ENCODE measurements at places on chromosomes 1 and 21.

DNA sequence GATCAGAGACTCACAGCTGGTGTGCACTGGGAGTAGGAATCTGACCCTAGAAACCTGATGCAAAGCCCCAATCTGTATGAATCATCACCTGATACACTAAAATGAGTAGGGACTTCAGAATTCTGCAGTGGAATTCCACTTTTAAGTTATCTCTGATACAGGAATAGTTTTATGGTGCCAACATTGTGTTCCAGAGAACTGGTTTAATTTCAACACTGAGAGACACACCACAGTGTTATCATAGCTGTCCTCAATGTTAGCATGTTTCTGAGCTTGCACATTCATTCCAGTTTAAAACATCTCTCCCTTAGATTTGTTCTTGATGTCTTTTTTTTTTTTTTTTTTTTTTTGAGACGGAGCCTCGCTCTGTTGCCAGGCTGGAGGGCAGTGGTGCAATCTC lies 7.1 kb downstream of the UTS2 start:
- DNase-seq: no peak

DNA sequence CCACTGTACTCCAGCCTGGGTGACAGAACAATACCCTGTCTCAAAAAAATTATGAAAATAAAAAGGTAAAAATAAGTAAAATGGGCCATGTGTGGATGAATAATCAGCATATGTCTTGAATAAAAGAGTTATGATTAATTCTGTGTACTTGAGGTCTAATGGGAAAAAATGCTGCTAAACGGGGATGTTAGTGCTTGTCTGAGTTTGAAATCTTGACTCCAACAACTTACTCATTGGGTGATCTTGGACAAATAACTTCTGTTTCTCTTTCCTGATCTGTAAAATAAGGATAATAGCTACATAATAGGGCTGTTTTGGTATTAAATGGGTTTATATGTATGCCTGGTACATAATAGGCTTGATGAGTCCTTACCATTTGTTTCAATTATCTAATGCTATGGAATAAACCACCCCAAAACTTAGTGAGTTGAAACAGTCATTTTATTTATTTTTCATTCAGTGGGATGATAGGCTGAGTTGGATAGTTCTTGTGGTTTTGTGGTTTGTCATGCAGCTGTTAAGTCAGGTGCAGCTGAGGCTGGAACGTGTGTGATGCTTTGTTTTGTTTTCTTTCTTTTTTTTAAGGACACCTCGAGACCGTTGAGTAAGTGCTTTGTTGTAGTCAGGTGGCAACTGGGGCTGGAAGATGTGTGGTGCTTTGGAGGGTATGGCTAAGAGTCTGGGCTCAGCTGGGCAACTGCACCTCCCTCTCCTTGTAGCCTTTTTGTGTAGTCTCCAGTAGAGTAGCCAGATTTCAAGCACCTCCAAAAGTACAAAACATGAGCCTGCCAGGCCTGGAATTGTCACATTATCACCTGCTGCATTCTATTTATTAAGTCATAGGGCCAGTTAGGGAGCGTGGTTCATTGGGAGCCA lies 4.9 kb downstream of the MDM4 start:
- peak; percentile 44 for DNase-seq

DNA sequence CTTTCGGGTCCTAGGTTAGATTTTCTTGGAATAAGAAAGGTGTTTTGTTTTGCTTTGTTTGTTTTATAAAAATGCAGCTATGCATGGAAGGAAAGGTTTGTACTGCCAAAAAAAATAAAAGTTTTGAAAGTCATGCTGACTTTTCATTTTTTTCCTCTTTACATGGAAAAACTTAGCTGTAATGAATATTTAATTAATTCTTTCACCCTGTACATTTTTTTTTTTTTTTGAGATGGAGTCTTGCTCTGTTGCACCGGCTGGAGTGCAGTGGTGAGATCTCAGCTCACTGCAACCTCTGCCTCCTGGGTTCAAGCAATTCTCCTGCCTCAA lies 48.7 kb downstream of the NENF start:
- no peak for DNase-seq

- no peak for DNase-seq
These were observed 41.1 kb downstream of the KCNJ6 start for GRCh38 chr21:37874904-37875780.

GRCh38 chr1:115245227-115245626 lies 92.8 kb downstream of the NGF start:
- no peak for DNase-seq

DNA sequence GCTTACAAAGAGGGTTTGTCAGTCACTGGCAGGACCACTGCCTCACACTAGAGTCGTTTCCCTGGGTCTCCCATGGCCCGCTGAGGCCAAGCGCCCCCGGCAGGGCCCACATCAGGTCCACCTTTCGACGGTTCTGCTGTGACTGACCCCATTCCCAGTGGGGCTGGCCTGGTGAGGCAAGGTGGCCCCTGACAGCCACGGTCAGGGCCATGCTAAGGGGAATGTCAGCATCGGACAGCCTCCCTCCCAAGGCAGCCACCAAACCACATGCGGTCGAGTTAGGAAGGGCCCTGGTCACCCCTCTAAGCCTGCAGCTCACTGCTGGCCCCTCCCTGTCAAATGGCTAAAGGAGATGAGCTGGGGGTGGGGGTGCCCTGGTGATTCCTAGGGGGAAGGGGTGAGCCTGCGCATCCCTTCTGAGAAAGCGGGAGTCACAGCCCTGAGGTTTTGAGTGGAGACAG lies 2.9 kb upstream of the KIF17 start:
- no peak for DNase-seq

GRCh38 chr1:27583479-27583878 lies 20.5 kb downstream of the AHDC1 start:
- no peak for DNase-seq

GRCh38 chr1:64050601-64051000 lies 152.8 kb upstream of the UBE2U start:
- DNase-seq: no peak

- no peak for DNase-seq
These were observed 127.8 kb downstream of the TBX19 start for GRCh38 chr1:168408539-168408865.
